ENCODE measurements at places on chromosomes 12 and 14.

- DNase-seq: no peak
These were observed 34.3 kb upstream of the TEX22 start for GRCh38 chr14:105363847-105364708.

GRCh38 chr14:101586531-101587430, 25.5 kb downstream of the DIO3 start:
- no peak for DNase-seq

DNA sequence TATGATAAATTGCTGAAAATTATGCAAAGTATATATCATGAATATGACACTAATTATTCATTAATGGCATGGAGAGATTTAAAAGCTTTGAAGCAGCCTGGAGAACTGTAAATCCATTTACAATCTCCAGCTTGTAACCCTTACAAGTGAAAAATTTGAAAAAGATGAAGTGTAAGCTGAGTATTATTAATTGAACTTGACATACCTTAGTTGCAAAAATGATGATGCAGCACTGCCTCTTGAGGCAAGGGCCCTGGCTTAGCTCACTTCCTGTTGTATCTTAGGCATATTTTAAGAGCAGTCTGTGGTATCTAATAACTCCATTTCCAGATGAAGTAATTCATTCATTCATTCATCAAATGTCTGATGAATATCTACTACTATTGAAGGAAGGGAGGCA, 158.6 kb downstream of the ANO4 start:
- no peak for DNase-seq

DNA sequence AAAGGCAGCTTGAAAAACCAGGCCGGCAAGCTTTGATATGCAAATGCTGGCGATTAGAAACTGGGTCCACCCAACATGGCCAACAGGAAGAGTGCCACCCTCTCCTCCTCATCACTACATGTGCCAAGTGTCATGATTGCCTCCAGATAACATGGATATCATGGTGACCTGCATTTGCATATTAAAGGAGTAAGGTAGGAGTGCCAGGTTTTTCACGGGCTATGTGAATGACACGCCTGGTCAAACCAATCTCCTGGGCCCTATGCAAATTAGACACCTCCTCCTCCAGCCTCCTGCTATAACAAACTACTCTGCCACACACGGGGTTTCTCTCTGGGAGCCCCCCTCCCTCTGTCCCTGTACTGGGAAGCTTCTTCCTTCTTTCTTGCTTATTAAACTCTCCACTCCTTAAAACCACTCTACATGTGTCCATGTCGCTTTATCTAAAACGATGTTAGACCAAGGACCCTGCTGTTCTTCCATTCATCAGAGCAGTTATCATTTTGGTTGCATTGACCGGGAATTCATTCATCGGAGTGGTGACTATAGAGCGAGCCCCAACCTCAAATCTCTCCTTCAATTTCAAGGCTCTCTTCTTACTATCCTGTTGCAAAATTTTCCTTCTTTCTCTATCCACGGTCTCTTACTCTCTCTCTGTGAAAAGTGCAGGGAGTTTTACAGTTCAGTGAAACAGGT, 27.5 kb downstream of the APOBEC1 start:
- DNase-seq: no peak

DNA sequence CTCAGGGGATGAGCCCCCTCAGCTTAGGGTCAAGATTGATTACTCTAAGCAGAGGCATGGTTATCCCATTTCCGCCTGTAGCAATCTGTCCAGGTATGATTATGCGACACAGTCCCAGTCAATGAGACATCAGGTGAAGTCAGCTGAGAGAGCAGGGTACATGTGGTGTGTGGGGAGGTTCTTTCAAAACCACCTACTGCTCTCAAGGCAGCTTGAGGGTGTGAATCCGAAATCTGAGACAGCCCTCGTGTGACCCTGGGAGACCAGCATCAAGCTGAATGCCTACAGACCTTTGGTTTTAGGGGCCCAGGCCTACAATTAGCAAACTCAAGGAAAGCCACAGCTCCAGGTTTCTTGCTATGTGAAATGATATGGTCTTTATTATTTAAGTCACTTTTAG, 275.7 kb downstream of the ITPR2 start:
- no peak for DNase-seq

- DNase-seq: no peak
These were observed 43.5 kb downstream of the NEUROD4 start for GRCh38 chr12:55063291-55063690.

- DNase-seq: no peak
These were observed 165.4 kb upstream of the PWP1 start for GRCh38 chr12:107519906-107520859.

DNA sequence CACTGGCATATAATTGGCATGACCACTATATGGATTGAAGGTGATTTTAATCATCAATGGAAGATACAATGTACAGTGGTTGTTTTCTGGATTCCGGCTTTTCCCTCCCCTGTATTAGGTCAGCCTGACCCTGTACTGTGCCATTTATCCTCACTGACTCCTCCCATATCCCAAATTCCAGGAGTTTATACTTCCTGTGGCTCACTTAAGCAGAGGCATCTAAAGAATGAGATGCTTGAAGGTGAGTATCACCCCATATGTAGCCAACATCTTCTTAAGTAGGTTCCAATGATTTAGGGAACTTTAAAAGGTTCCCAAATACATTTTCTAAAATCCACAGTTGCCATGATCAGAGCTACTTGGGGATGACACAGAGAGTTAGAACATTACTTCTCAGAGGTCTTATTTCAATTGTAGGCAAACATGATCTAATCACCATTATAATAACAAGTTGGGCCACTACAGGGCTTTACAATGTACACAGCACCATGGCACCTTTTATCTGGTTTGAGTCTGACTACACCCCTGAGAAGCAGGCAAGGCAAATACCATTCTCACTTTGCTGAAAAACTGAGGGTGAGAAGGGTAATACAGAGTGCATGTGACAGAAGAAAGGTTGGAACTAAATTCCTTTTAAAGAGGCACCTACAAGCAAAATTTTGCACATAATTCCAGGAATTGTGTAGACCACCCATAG, 212.3 kb upstream of the GARIN6 start:
- no peak for DNase-seq

- no peak for DNase-seq
These were observed at the start of gene DGLUCY for GRCh38 chr14:91113829-91114078. DGLUCY (plus strand) TSS chr14:91114073; CDS start chr14:91160295, 46,222 bp downstream.

- no peak for DNase-seq
These were observed 32.0 kb downstream of the RTL1 start for GRCh38 chr14:100871234-100872186.

DNA sequence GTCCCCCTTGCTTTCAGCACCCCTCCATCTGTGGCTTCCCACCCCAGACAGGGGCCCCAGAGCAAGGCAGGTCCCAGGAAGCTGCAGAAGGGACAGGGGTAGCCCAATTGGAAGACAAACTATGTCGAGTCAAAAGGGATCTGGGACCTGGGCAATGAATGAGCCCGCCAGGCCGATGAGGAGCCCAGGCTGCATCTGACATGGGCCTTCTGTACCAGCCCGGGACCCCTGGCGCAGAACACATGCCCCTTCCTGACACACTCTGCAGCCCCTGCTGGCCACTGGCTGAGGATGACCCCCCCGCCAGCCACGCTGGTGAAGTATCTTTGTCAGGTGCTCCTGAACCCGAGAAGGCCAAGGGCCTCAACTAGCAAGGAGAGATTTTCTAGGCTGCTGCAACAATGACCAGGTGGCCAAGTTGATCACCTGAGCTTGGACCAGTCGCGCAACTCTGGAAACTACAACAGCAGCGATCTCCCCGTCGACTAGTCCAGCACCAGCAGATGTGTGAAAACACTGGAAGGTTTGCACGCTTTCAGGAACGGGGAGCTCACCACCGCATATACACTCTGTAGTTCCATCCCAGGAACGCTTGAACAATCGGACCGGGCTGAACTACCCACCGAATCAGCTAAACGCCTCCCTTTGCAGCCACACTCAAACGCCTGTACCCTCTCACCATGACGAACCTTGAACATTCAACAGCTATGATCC, 119.0 kb downstream of the NCOR2 start:
- DNase-seq: no peak

DNA sequence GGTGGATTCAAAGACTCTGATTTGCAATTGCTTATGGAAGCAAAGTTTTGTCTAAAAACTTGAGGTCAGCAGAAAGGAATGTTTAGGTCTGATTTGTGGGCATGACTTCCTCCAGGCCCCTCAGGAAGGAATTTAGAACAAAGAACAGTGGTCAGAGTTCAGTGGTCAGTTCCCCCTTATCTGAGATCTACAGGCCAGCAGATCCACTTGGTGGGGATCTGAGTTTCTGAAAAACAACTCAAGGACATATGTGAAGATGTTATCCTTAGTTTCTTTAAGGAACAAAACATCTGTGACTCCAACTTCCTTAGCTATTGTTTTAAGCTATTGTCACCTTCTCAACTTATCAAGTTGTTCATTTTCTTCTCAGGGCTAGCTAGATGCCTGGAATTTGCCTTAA, 28.0 kb upstream of the NAA30 start:
- DNase-seq: peak; percentile 47

GRCh38 chr12:101650346-101651117, 46.9 kb upstream of the CHPT1 start:
- no peak for DNase-seq

DNA sequence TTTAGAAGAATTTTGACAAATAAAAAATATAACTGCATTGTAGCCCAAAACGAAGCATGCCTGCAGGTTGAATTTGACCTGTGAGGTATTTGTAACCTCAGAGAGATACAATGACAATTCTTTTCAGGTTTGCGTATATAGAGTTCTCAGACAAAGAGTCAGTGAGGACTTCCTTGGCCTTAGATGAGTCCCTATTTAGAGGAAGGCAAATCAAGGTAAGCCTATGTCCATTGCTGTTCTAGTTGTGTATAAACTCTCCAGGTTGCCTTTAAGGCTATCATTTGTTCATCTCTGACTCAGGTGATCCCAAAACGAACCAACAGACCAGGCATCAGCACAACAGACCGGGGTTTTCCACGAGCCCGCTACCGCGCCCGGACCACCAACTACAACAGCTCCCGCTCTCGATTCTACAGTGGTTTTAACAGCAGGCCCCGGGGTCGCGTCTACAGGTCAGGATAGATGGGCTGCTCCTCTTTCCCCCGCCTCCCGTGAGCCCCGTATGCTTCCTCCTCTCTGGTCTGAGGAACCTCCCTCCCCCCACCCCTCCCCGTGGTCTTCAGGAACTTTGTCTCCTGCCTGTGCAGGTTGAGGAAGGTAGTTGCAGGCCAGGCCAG, 2.7 kb downstream of the PABPN1 start:
- DNase-seq: no peak

DNA sequence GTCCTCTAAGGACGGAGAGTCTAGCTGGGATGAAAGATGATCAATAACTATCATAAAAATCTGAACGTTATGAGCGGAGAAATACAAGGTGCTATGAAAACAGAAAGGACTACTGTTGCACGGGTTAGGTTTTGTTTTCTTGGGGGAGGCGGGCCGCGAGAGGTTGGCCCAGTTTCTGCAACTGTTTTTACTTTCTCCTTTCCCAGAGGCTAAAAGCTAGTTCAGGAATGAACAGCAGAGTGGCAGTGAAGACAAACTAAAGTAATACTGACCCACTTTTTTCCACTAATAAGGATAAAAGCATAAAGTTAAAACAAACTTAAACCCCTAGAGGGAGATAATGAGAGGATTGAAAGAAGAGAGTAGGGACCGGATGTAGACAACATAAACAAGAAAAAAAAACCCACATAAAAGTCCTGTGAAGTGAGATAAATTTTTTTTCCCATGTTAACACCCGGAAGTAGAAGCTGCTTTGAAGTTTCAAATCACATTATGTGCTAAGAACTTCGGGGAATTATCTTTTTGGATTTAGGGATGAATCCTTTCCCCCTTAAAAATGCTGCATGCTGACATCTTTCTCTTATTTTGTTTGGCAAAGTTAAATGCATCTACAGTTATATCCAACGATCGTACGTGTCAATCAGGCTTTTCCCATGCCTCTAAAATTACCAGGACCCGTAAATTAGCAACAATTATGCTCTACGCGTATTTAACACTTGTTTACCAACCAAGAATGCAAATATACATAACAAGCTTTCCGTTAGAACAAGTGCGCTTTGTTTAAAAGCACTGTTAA, 1.0 kb upstream of the CDK17 start:
- DNase-seq: no peak

DNA sequence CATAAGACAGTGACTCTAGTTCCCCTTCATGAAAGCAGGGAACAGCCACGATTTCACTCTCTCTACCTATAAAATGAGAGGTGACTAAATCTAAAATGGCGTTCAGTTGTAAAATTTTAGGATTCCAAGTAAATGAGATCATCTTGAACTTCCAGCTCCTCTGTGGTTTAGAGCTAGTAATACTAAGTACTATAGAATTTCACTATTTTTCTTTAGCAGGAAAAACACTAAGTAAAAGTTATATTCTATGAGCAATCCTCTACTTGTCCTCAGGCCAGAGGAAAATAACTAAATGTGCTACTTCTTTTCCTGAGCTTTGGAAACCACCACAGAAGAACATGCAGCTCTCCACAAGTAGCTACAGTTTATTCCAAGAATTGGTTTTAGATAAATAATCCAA, 55.6 kb downstream of the NIN start:
- no peak for DNase-seq

- DNase-seq: no peak
These were observed 33.5 kb downstream of the SLC6A12 start for GRCh38 chr12:180445-180844.

DNA sequence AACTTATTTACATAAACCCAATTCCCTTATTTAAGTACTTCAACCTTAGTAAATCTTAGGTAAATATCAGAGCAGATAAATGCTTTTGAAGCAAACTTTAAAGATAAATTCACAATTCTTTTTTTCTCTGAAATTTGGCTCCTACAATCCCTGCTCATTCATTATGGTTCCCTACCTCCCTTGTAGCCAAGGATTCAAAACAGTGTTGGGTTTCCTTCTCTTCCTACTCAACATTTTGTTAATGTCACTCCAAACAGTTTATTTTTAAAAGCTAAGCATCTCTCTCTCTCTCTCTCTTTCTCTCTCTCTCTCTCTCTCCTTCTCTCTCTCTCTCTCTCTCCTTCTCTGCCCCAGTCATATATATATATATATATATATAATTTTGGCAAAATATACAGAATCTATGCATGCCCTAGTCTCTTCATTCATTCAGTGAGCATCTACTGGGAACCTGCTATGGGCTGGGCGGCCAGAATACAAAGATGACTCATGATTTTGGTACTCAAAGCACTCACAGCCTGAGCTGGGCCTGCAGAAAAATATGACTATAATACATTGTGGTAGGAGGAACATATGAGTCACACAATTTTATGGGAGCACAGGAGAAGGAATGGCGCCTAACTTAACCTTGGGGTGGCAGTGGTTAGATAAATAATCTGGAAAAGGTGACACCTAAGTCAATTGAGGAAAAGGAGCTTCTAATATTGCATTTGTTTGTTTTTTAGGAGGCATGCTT, 123.7 kb upstream of the DHRS4 start:
- peak; percentile 72 for DNase-seq

- no peak for DNase-seq
These were observed 152.9 kb downstream of the ZFP36L1 start for GRCh38 chr14:68639758-68640574.

GRCh38 chr14:22994762-22995275, 12.5 kb upstream of the AJUBA start:
- DNase-seq: no peak

DNA sequence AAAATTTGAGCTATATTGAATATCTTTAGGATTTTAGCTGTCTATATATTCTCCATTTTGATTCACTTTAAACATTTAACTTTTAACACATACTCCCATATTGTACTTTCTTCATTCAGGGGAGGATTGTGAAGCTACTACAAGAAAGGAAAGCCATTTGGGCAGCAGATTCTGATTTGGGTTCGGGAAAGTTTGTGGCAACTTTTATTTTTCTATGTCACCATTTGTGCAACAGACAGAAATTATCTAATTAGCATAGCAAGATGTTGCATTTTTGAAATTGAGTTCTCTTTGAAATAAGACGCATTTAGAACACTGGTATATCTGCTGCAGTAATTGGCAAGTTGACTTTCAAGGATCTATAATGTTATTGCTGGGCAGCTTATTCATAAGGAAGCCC, 134.3 kb downstream of the KICS2 start:
- DNase-seq: no peak
